ENCODE measurements at places on chromosomes 5 and 9.

DNA sequence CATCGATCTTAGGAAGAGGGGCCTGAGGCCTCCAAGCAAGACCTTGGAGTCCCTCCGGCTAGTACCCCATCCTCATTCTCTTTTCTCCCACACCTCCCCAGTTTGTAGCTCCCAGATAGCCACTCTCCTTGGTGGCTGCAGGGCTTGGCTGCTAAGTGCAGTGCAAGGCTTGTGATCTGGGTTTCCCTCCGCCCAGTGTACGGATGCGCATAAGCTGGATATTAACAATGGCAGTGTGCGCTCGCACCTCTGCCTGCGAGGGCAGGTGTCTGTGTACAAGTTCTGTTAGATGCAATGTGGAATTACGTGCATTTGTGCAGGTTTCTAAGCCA is 71.0 kb upstream of the TBCA start:
- no peak for DNase-seq

DNA sequence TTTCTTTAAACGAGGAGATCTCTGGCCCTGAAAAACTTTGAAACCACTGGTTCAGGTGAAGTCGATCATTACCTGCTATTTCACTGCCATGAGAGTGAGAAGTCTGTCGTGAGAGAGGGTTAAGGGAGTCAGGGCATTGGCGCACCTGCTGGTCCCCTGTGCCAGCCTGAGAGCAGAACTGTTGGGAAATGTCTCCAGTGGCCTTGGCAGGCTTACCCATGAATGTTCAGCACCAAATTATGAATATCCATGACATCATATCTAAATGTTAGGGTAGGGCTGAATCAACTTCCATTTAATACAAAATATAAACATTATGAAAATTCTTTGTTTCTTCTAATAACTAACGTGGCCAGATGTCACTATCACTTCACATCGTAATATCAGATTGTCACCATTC is 379.3 kb downstream of the KDM4C start:
- no peak for DNase-seq

- DNase-seq, result no peak
Observed at GRCh38 chr5:58211441-58211840, 248.4 kb downstream of the PLK2 start.

DNA sequence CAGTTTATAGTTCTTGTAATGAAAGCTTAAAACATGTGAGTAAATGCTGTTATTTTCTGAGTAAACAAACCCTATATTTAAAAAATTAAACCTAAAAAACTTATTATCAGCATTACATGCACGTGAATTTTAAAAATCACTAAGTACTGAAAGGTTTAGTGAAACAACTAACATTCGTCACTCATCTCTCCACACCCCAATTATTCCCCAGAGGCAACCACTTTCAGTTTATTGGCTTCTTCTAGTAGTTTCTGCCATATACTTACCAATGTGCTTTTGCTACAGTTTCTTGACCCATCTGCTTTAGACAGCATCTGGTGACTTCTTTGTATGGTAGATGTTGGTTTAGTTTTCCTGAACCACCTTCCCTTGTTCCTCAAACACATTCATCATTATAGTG is 58.1 kb downstream of the ANGPTL2 start:
- no peak for DNase-seq

- DNase-seq, result no peak
Observed at GRCh38 chr5:20832204-20833080, 844.4 kb upstream of the CDH18 start.

GRCh38 chr9:97849980-97850379 is 3.0 kb upstream of the FOXE1 start:
- no peak for DNase-seq

- no peak for DNase-seq
Observed at GRCh38 chr9:21558079-21558478, 76.0 kb upstream of the IFNE start.

DNA sequence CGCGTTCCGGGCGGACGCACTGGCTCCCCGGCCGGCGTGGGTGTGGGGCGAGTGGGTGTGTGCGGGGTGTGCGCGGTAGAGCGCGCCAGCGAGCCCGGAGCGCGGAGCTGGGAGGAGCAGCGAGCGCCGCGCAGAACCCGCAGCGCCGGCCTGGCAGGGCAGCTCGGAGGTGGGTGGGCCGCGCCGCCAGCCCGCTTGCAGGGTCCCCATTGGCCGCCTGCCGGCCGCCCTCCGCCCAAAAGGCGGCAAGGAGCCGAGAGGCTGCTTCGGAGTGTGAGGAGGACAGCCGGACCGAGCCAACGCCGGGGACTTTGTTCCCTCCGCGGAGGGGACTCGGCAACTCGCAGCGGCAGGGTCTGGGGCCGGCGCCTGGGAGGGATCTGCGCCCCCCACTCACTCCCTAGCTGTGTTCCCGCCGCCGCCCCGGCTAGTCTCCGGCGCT is at the start of gene DAPK1:
DAPK1 (plus strand) TSS at position 264 of the 442 bp plus-strand sequence. CDS start 1,211 bp downstream, outside the sequence.
- DNase-seq, result no peak

- DNase-seq, result no peak
Observed at GRCh38 chr5:69113851-69114250, 20.0 kb downstream of the SLC30A5 start.

Measured in activated CD4-positive, CD25-positive, alpha-beta regulatory T cell (primary cell).